CD4-positive, alpha-beta memory T cell (primary cell): ENCODE measurements at places on chromosomes 16 and 17. TPM values are rescaled to one million over a fixed set of nuclear protein-coding genes. Genes with fewer than 3 reads are reported as not detected.

Gene KRTAP2-1
- total RNA-seq: not detected

DNA sequence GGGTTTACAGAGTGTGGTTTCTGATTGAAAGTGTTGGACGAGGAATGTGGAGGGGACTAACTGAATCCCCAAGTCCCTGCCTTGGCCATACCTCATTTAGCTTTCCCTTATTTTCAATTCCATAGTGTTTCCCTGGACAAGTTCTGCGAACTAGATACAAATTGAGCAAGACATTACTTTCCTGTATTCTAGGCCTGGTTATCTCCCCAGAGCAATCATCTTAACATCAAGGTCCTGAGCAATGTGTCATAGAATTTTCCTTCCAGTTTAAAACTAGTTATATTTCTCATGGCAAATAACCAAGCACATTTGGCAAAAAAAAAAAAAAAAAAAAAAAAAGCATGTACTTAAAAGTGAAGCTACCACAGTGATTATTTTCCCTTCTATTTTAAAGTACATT lies 330.1 kb downstream of the CDH11 start:
- H3K27me3 ChIP-seq: no peaks in the 10 kb centered on the region
- no peaks in the 10 kb centered on the region for H3K36me3 ChIP-seq
- H3K4me3 ChIP-seq: no peak overlapping the region

DNA sequence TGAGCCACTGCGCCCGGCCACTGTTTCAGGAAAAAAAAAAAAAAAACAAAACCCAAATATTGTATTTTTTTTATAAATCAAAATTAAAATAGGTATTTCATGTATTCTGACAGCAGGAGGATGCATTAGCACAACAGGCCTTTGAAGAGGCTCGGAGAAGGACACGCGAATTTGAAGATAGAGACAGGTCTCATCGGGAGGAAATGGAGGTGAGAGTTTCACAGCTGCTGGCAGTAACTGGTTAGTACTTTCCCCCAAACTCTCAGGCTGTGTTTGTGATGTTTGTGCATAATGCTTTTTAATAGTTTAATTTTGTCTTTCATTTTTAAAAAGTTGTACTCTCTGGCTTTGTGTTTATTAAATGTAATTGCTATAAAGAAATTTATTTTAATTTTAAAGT lies 27.6 kb upstream of the PHAF1 start:
- H3K27me3 ChIP-seq: no peaks in the 10 kb centered on the region
- H3K4me3 ChIP-seq: no peak overlapping the region
- H3K36me3 ChIP-seq: peaks cover 5% of the 10 kb centered on the region
- no peaks in the 10 kb centered on the region for H3K4me1 ChIP-seq
- no peak overlapping the region for H3K27ac ChIP-seq

DNA sequence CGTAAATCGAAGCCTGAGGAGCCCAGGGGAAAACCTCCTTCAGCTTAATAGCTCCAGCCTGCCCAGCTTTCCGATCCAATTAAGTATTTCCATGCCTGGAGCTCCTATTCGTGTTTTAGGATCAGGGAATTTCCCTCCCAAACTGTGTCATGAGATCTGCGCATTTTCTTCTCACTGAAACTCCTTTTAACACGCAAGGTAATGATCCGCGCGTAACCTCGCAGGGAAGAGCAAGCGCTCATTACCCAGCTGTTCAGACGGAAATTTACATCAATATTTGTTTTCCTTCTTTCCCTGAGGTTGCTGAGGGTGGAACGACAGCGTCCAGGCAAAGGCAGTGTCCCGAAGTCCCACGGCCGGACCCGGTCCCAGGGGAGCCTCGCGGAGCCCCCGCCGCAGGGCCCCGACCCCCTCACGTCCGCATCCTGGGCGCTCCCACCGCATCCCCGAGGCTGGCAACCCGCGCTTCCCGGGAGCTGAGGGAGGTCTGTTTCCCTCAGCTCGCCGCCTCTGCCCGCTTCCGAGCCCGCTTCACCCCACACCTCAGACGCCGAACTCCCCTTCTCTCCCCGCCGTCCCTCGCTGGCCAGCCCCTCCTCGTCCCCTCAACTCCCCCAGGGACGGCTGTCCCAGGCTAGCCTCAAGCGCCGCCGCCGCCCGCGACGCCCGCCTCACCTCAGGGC lies 415 bp downstream of the ABCA5 start:
- DNase-seq: no peak
- peak overlapping the region; percentile 78 for H3K4me3 ChIP-seq
- H3K36me3 ChIP-seq: no peaks in the 10 kb centered on the region
- no peaks in the 10 kb centered on the region for H3K27me3 ChIP-seq
- peak overlapping the region; percentile 75 for H3K27ac ChIP-seq

DNA sequence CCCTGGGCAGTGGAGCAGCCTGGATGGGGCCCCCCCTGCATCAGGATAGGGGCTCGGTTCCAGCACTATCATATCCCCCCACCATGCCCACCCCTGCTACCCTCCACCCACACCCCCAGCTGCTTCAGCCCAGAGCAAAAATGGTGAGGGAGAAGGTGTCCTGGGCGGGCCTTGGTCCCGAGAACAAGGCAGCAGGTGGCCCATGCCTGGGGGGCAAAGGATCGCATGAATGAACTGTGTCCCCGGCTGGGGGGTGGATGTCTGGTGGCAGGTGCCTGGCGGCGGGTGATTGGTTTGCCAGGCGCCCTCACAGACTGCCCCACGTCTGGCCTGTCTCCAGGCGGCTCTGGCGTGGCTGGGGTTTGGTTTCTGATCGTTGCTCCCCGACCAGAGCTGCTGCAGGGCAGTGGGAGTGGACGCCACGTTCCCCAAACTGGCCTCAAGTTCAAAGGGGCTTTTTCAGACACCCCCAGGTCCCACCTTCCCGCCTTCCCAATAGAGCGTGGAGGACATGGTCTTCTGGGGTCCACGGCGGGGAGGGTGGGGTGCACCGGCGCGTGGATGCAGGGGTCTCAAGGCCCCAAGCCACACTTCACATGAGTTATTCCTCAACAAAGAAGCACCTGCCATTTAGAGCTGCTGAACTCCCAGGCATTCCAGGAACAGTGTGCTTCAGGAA lies 12.6 kb downstream of the UTS2R start:
- H3K27ac ChIP-seq: no peak overlapping the region
- no peaks in the 10 kb centered on the region for H3K4me1 ChIP-seq
- no peak overlapping the region for H3K4me3 ChIP-seq
- H3K27me3 ChIP-seq: no peaks in the 10 kb centered on the region

- no peaks in the 10 kb centered on the region for H3K27me3 ChIP-seq
- no peak overlapping the region for H3K4me3 ChIP-seq
- no peaks in the 10 kb centered on the region for H3K36me3 ChIP-seq
- no peak overlapping the region for H3K27ac ChIP-seq
Observed at GRCh38 chr16:7703672-7704071, 371.0 kb downstream of the RBFOX1 start.

Gene OTOP2
- total RNA-seq: not detected

DNA sequence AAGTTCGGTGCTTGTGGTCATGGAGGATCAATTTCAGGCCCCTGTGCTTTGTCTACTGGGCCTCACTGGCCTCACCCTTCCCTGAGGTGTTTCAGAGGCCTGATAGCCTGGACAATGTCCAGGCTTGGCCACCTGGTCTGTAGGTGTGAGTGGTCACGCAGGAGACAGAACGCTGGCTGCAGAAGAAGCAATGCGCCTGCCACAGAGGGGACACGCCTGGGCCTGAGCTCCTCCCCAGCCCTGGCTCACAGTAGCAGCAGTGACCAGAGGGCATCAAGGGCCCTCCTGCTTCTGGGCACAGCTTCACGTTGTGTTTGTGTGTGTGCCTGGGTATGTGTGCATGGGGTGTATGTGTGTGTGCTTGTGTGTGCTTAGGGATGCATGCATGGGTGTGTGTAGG lies 1.9 kb upstream of the PITPNM3 start:
- H3K27ac ChIP-seq: no peak overlapping the region
- no peak overlapping the region for H3K4me3 ChIP-seq
- no peak for DNase-seq
- H3K4me1 ChIP-seq: peaks cover 11% of the 10 kb centered on the region

DNA sequence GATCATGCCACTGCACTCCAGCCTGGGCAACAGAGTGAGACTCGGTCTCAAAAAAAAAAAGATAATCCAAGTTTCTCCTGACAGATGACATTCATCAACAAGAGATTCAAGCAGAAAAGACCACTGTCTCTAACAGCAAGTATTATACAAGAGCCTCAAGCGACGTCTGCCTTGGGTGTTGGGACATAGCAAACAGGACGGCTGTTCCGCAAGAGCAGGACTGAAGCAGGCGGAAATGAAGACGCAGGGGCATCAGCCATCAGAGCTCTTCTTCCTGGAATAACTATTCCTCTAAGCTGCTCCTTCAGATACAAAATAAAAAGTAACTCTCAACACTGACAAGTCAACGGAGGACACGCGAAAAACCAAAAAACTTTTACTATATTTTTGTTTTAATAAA lies 54.0 kb downstream of the ANKRD11 start:
- H3K27ac ChIP-seq: no peak overlapping the region
- H3K36me3 ChIP-seq: no peaks in the 10 kb centered on the region
- DNase-seq: no peak
- H3K27me3 ChIP-seq: no peaks in the 10 kb centered on the region
- no peak overlapping the region for H3K4me3 ChIP-seq

GRCh38 chr17:39110435-39111136 lies 40.9 kb downstream of the PLXDC1 start:
- H3K36me3 ChIP-seq: no peaks in the 10 kb centered on the region
- no peaks in the 10 kb centered on the region for H3K27me3 ChIP-seq
- no peak overlapping the region for H3K27ac ChIP-seq
- no peaks in the 10 kb centered on the region for H3K4me1 ChIP-seq

DNA sequence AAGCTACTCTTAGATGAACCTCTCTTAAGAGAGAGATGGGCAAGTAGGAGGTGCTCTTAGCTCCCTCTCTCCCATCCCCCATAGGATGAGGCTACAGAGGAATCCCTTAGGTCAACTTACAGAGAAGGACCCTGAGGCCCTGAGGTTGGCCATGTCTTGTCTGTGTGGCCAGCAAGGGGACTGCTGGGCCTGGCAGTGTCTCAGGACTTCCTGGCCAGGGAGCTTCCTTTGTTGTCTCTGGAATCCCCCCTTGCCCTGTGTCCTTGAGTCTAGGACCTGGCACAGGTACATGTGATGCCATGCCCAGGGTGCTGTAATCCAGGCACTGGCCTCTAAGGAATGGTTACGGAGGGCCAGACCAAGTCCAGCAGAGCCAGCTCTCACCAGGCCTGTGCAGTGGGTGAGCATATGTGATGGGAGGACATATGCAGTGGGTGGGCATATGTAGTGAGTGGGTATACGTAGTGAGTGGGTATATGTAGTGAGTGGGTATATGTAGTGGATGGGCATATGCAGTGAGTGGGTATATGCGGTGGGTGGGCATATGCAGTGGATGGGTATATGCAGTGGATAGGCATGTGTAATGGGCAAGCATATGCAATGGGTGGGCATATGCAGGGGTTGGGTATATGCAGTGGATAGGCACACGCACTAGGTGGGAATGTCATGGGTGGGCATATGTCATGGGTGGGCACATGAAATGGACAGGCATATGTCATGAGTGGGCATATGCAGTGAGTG lies 20.3 kb upstream of the PECAM1 start:
- H3K36me3 ChIP-seq: no peaks in the 10 kb centered on the region
- no peak for DNase-seq
- H3K4me1 ChIP-seq: no peaks in the 10 kb centered on the region
- H3K27me3 ChIP-seq: no peaks in the 10 kb centered on the region
- H3K4me3 ChIP-seq: no peak overlapping the region

Gene TEKT3
- total RNA-seq: 0.42 TPM

Gene PRRT2
- 6.9 TPM for total RNA-seq

- H3K27ac ChIP-seq: no peak overlapping the region
- no peak overlapping the region for H3K4me3 ChIP-seq
- peaks cover 4% of the 10 kb centered on the region for H3K4me1 ChIP-seq
Observed at GRCh38 chr17:83064021-83064731, 15.2 kb upstream of the METRNL start.

Gene TNRC6A
- total RNA-seq: 99.3 TPM

GRCh38 chr17:15456972-15457722 lies 10.3 kb downstream of the CDRT4 start:
- no peak overlapping the region for H3K27ac ChIP-seq
- no peaks in the 10 kb centered on the region for H3K4me1 ChIP-seq
- H3K27me3 ChIP-seq: no peaks in the 10 kb centered on the region
- DNase-seq: no peak
- no peaks in the 10 kb centered on the region for H3K36me3 ChIP-seq

GRCh38 chr16:53973021-53973420 lies 269.1 kb downstream of the FTO start:
- no peaks in the 10 kb centered on the region for H3K27me3 ChIP-seq
- H3K4me1 ChIP-seq: no peaks in the 10 kb centered on the region
- DNase-seq: no peak

Gene PRAC2
- total RNA-seq: not detected

DNA sequence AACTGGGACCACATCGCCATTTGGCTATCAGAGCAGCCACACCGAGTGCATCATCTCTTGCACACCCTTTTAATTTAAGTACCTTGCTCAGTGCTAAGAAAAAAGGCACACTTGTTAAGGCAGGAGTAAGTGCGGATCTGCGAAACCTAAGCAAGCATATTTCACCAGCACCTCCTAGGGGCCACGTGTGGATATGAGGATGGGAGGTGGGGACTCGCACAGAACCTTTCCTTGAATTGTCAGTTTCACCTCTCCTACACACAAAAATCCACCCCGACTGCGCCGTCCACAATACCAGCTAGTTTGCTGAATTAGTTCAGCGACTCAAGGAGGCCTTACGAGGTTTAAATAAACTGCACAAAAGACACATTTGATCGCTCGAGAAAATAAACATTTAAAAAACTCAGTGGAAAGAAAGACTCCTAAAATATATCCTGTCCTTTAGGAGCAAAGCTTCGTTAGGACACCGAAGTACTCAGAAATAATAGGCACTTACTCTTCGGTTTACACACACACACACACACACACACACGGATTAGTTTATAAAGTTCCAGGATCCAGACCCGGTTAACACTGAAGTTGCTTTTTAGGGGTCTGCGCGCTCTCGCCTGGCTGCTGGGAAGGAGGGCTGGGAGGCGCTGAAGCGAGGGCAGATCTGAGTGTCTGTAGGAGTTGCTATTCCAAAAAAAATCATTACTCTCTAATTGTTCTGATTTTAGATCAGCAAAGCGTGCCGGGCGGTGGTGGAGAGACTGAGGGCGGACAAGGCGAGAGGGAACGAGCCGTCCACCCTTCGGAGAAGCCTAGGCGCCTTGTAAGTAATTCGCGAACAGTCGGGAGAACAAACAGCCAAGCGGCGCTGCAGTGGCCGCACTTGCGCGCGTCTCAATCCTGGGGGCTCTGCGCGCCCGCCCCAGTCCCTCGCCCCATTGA lies 1.0 kb upstream of the KCNJ2 start:
- H3K4me3 ChIP-seq: no peak overlapping the region
- DNase-seq: no peak
- no peaks in the 10 kb centered on the region for H3K36me3 ChIP-seq
- peaks cover 11% of the 10 kb centered on the region for H3K27me3 ChIP-seq
- no peak overlapping the region for H3K27ac ChIP-seq

- H3K4me3 ChIP-seq: no peak overlapping the region
- no peaks in the 10 kb centered on the region for H3K36me3 ChIP-seq
Observed at GRCh38 chr17:9148905-9149525, 127.7 kb downstream of the NTN1 start.
